CD4-positive, alpha-beta T cell treated with Interleukin-6 at 100 ng/mL for 8 hours (primary cell): ENCODE measurements at places on chromosomes 5 and 9.

GRCh38 chr9:33041432-33042188 is 16.5 kb downstream of the DNAJA1 start:
- DNase-seq = no peak

DNA sequence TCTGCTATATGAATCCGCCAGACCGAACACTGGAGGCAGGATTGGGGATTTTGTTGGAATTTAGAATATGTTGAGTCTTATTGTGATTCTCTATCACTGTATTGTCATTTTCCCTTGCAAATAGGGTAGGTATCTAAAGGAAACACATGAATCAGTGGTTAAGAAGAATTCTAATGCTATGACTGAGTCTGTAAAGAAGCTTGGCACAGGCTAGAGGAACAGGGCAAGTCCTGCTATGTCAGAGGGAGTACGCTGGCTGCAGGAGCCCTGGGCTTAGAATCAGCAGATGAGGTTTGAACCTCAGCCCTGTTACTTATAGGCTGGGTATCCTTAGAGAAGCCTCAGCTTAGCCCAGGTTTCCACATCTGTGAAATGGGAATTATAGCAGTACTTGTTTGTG is 198.1 kb downstream of the NR3C1 start:
- DNase-seq = no peak

- DNase-seq = no peak
Observed at GRCh38 chr5:109876941-109877669, 187.4 kb downstream of the MAN2A1 start.

DNA sequence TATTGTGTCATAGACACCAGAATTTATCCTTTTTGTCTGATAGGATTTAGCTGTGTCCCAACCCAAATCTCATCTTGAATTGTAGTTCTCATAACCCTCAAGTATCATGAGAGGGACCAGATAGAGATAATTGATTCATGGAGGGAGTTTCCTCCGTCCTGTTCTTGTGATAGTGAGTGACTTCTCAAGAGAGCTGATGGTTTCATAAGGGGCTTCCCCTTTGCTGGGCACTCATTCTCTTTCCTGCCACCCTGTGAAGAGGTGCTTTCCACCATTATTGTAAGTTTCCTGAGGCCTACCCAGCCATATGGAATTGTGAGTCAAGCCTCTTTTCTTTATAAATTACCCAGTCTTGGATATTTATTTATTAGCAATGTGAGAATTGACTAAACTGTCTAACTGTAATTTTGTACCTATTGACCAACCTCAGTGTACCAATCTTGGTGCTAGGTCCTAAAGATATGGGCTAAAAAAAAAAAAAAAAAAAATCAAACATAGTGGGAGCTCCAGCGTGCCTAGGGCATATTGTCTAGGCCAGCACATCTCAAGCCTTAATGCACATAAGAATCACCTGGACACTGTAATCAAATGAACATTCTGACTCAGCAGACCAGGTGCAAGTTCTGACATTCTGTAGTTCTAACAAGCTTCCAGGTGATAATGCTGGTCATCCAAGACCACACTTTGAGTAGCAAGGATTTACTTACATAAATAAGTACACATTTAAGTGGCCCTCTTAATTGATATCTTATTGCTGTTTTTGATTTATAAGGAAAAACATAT is 30.5 kb downstream of the ST8SIA4 start:
- DNase-seq = no peak

GRCh38 chr5:118522626-118523025 is 465.7 kb downstream of the DTWD2 start:
- no peak for DNase-seq

DNA sequence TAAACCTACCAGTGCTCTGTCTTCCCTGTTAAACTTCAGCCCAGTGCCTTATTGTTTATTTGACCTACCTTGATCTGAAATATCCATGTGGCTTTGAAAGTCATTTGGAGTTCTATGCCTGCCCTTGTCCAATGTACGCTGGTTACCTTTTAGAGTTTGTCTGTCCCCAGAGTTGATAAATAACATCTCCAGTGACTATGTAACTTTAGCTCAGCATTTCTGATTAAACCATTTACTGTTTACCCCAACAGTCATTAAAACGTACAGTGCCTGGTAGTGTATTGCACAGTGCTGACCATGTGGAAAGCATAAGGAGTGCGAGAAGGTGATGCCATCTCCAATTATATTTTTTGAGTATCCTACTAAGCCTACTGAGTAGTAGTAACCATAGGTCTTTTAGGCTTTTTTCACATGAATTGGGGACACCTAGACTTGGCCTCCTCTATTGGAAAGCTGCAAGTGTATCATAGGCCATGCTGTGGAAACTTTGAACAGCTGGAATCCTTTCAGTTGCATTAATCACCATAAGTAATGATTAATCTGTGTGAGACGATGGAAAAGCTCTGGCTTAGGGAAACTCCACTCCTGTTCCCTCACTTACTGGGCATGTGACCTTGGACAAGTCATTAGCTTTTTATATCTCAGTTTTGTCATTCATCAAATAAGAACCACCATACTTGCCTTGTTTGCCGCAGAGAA is 93.5 kb downstream of the MAST4 start:
- DNase-seq = no peak

- no peak for DNase-seq
Observed at GRCh38 chr9:87682618-87683017, 43.3 kb upstream of the CTSL start.

GRCh38 chr5:159447116-159447515 is 116.8 kb upstream of the IL12B start:
- no peak for DNase-seq

GRCh38 chr9:72597601-72598000 is 76.2 kb downstream of the TMC1 start:
- no peak for DNase-seq

DNA sequence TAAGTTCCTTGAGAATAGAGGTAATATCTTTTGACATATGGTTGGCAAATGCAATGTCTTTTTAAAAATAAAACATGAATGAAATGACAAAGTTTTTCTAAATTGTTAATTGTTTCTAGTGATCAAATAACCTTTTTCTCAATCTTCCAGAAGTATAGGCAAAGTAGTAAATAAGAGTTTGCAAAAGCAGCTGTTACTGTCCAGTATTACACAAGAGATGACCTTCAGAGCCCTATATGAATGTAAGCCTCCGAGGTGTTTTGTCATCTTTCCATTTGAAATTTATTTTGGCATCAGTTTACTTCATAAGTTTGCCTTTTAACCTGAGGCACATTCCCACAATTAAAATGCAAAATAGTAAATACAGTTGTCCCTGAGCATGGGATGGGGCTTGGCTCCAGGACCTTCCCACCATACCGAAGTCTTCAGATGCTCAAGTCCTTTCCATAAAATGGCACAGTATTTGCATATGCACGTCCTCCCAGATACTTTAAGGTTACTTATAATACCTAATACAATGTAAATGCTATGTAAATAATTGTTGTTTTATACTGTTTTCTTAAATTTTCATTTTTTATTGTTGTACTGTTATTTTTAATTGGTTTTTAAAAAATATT is 65.6 kb downstream of the MEGF9 start:
- DNase-seq = no peak

GRCh38 chr5:9082996-9083395 is 462.9 kb downstream of the SEMA5A start:
- no peak for DNase-seq

DNA sequence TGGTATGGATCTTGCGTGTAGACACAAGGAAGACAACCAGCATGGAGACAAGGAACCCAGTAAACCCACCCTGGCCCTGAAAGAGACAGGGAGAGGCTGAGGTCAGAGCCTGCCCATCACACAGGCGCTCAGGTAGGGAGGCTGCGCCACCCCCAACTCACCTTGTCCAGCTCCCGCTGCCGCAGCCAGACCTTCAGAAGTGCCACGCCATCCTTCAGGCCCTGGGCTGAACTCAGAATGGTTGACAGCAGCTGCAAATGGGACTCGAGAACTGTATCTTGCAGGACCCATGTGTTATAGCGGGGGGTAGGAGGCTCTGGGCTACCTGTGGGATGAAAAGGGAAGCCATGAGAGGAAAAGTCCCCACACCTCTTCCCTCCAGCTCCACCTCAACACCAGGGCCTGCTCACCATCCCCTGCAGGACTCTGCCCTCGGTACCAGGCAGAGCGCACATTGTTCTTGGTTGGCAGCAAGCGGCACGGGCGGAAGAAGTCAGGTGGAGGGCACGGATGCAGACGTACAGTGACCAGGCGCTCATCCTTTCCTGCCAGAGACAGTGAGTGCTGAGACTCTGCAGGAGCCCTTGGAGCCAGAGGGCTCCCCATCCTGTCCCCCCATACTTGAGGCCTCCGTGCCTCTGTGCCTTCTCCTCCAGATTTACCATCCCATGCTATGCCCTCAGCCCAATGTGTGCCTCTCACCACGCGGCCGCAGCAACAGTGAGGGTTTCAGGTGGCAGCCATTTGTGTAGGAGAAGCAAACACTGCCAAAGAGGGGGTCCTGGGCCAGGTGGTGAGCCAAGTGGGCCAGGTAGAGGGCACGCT is 4.7 kb downstream of the NOL6 start:
- DNase-seq = no peak

DNA sequence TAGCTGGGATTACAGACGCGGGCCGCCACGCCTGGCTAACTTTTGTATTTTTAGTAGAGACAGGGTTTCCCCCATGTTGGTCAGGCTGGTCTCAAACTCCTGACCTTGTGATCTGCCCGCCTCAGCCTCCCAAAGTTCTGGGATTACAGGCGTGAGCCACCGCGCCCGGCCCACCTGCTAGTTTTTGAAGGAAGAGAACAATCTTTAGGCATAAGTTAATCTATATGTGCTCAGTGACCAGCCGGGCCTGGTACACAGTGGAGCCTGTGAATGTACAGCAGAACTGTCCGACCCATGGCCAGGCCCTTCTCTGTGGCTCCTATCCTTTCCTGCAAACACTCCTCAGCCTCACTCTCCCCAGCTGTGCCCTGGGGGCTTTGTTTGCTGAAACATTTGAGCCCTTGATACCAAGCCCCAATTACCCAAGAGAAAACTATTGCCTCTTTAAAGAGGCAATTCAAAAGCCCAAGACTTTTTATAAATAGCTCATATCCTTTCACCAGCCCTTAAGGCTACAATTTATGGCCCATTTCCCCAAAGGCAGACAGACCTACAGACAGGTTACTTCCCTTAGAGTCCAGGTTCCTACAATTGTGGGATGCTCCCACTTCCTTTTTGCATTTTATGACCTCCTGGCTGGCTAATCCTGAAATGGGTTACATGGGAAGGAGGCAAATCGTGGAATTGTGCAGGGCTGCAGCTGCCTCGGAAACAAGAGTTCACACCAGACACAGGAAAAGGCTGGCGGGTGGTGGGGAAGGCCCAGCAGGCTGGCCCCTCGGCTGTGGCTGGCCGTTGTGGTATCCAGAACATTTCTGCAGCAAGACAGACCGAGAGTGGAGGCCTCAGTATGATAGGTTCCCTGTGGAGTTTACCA is 37.5 kb downstream of the SPRY4 start:
- no peak for DNase-seq

GRCh38 chr5:178421699-178422399 is 168.3 kb downstream of the COL23A1 start:
- no peak for DNase-seq

DNA sequence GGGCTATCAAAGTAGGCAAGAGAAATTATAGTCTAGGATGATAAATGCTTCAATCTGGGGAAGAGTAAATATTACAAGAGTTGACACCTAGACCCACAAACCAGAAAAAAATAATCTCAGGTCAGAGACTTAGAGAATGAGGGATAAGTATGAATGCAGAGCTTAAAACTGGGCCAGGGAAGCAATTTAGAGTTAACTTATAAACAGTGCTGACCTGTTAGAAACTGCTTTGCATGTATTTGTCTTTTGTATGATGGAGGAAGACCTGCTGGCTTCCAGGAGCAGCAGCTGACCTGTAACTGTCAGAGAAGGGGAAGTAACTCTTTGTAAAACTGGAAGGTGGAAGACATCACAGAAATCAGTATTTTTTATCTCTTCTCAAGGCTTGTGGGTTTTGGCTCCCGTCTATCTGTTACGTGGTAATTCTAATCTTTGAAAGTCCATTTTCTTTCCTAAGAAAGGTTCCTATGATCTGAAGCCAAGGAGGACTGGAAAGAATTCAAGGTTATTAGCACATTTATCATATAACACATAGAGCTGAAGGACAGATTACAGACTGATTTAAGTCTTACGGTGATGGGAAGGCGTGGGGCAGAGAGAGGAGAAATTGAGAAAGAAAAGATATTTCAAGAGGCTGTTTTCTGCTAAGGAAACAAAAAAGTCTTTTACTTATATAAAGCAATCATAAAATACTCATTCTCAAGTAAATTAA is 114.7 kb upstream of the ADAMTS19 start:
- DNase-seq = no peak

- DNase-seq = no peak
Observed at GRCh38 chr9:97660847-97661246, 27.2 kb downstream of the NCBP1 start.

DNA sequence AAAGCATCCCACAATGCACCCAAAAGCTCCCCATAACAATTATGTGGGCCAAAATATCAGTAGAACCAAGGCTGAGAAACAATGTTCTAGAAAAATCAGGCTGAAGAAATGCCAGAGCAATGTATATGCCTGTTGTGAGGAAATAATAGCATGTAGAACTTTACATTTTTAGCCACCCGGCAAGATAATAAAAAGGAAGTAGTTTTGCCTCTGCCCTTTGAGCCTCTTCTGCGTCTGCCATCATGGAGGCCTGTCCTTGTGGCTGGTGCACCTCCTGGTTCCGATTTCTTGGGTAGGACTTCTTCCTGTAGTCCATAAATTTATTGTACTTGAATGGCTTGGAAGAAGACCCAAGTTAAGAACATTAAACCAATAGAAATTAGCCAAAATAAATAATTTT is 38.9 kb upstream of the TNFAIP8 start:
- DNase-seq = no peak

DNA sequence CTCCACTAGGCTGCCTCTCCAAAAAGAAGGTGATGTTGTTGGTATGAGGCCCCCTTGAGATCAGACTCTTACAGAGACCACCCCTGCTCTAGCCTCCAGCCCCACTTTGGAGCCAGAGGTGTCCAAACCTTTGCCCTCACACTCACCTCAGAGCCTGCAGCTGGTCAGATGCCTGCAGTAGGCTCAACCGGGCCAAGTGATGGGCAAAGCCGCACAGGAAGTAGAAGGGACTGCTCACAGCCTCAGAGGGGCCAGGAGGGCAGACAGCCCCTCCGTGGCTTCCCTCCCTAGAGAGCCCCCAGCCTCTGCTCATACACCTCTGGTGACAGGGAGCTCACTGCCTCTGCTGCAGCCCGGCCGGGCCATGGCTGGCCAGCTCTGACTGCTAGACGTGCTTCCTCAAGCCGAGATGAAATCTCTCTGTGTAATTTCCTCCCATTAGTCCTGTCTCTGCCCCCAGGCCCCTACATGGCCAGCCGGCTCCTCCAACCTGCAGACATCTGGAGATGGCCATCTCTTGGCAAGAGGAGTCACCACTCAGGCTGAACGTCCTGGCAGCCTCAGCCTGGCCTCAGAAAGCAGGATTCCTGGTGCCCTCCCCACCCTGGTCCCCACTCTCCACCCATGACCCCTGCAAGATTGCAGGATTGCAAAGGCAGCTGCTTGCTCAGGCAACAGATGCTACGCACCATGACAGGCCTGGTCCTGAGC is 7.3 kb upstream of the TCF7 start:
- DNase-seq = no peak

GRCh38 chr5:159017786-159018185 is 81.9 kb downstream of the EBF1 start:
- DNase-seq = no peak
